ENCODE measurements at places on chromosomes 7 and 10.

GRCh38 chr10:8173243-8173865 lies 118.9 kb downstream of the GATA3 start:
- no peak for DNase-seq

- DNase-seq, result no peak
These were observed 131.3 kb downstream of the FAM53B start for GRCh38 chr10:124612611-124613498.

GRCh38 chr7:151409667-151410404 lies at the start of gene WDR86:
Gene WDR86, minus strand, starts transcription at chr7:151410038. Its CDS starts 449 bp downstream, at chr7:151409589.
- DNase-seq, result no peak

DNA sequence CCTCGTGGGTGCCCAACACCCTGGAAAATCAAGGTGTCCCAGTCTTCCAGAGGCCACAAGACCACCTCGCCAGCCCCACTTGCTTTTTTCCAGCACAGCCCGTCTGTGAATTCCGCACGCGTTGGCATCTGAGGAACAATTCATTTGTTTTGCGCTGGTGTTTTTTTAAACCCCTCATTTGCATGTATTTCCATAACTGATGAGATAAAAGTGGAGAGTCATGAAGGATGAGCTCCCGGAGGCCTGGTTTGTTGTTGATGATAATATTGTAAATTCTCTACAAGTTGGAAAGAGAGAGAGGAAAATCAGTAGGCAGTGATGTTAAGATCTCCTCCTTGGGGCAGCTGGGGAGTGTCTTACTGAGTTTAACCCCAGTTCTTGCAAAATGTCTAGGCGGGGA lies 34.6 kb downstream of the SLC29A3 start:
- DNase-seq, result no peak

DNA sequence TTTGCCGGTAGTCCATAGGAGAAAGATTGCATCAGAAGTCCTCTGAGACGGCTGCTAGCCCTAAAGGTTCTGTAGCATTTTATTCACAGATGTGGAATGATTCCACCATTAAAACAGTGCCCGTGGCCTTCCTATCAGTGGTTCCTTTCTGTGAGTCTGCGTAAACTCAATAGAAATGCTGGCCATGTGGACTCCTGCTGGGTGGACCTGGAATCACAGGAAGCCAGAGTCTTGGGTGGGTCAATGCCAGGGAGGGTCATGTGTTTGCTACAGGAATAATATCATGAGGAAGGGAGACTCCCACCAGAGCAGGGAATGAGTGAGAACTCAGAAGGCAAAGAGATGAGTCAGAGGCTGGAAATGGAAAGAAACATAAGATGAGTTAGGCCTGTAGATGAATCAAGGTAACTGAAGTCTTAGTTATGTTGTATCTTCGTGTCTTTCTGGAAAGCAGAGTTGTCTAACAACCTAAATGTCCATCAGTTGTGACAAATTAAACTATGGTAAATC lies 410.4 kb upstream of the AUTS2 start:
- DNase-seq, result peak; percentile 40

- DNase-seq, result peak; percentile 44
These were observed 128.8 kb upstream of the LYZL2 start for GRCh38 chr10:30758338-30758737.

- no peak for DNase-seq
These were observed at the start of gene PRSS2 for GRCh38 chr7:142770661-142771352. Gene PRSS2, plus strand, starts transcription at chr7:142770970. Its CDS starts 13 bp downstream, at chr7:142770983.

DNA sequence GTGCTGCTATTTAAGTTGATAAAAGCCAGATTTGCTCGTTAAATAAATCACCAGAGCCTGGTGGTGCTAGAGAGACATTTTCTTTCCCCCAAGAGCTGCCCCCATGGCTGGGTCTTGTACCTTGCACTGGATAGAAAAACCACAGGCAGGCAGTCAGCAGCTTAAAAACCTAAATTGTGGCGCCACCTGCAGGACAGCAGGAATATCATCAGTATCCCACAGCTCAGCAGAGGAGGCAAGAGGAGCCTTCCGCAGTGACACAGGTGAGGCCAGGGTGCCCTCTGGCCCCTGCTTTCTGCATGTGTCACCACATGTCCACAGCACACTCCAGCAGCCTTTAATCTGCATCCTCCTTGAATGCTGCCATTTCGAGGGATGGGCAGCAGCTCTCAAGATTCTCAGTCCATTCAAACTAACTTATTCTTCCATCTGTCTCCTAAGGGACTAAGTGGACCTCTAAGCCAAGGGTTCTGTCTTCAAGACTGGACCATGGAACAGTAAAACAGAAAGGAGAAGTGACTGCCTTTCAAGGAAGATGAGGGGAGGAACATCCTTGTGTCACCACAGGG lies 4.5 kb upstream of the PLXNA4 start:
- DNase-seq, result peak; percentile 79

DNA sequence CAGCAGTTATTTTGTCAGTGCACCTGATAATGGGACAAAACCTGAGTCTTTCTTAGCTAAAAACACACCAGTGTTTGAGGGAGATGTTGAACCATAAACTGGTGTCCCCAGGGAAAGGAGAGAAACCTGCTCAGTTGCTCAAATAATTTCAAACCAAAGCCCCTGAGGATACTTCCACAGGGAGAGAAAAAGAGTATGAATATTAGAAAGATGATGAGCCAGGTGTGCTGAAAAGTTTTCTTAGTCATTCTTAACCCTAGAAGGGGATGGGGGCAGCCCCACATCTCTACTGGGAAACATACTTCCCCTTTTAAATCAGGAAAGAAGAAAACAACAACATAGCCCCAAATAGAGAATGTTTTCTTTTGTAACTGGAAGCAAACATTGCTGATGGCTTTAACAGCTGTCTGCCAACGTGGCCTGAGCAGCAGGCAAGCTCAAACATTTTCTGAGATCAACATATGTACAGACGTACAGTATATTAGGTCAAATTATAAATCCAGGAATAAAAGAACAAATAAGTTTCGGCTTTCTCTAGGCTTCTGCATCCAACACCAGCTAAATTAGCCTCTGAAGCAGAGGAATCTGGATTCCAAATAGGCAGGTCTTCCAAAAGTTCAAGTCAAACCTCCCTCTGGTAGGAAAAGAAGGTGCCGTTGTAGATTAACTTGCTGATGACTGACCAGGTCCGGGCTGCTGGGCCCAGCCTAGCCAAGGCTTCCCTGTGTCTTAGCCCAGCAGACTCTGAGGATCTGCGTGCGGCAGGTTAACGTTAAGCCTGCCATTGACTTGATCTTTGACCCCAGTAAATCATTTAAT lies 30.5 kb upstream of the FBXW4 start:
- DNase-seq, result no peak

DNA sequence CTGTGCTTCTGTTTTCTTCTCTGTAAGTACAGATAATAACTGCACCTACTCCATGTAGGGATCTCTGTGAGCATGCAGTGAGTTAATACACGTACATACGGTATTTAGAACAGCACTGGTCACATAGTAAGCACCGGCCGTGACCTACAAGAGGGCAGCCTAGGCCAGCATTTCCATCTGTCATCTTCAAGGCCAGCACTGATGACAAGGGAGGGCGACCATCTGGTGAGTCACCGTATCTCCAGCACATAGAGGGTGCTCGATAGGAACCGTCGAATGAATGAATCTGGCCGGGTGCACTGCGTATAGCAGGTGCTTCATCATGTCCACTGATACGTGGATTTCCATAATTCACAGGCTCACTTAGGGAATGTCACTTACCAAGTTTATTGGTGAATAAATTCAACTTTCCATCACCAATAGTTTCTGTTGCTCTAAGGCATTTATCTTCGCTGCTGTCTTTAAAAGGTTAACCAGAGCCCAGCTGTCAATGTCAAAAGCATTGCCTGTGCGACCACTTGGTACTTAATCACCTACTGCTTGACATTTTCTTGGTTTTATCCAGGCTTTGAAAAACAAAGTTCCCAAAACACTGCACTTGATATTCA lies 8.3 kb downstream of the NOD1 start:
- no peak for DNase-seq

DNA sequence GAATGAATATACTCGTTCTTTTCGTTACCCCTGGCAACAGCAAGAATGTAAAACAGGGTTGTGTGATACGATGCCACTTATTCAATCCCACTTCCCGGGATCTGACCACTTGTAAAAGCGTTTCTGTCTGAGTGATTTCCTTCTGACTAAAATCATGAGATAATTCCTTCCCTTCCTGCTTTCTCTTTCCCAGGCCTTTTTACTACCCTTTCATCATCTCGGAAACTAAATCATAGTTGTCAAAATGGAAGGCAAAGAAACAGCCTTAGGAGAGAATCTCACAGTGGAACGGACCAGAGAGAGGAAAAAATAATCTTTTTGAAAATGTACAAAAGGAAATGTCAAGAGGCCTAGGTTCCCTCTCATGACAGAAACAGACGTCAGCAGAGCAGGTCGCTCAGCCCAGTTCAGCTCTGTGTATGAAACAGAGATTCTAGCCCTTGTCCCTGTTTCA lies 29.8 kb downstream of the DIP2C start:
- peak; percentile 75 for DNase-seq

DNA sequence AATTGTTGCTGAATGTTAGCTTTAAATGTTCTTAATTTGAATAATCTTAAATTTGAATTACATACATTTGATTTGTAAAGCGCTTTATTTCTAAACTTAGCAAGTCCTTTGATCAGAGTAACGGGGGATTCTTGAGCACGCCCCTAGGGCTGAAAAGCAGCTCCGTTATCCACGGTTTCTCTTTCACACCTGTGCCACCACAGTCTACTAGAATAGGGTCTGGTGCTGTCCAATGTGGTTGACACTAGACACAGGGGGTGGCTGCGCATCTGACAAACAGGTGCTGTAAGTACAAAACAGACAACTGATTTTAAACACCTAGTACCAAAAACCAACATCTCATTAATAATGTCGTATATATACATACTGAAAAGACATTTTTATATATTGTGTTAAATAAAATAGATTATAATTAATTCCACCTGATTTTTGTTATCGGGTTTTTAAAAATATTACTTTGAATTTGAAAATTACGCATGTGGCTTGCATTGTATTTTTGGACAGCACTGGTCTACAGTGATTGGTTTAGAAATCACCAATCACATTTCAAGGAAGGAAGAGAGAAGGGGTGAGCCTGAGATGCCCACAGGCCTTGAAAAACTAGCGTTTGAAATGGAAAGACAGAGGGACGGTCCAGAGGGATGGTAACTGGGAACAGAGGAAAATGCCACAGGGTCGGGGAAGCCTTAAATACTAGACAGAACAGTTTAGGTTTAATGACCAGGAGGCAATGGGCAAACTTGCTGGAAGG lies 7.3 kb downstream of the SEPHS1 start:
- no peak for DNase-seq

DNA sequence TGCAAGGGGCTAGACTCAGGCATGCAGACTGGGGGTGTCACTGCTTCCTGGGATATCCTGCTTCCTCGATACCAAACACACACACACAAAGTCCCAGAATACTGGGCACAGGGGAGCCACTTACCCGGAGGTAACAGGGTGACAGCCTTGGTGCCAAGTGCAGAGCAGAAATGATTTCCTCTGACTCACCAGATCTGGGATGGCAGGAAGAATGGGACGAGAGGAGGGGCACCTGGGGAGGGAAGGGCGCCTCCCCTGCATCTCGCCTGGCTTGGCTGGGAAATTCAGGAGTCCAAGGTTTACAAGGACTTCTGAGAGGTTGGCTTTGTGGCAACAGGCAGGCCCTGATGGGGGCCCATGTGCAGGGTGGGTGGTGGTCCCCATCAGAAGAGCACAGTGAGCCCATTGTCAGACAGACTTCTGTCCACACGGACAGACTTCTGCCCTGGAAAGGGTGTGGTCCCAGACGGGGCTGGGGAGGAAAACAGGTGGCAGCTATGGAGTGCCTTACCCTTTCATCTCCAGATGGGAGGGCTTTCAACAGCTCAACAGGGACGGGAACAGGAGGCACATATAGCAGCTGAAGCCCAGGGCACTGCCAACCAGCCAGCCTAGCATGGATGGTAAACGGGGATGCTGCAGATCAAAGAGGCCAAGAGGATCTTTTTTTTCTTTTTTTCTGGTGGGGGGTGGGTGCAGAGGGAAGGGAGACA lies 9.7 kb upstream of the CCL24 start:
- no peak for DNase-seq

GRCh38 chr7:1461646-1462375 lies 2.5 kb upstream of the MICALL2 start:
- no peak for DNase-seq

- DNase-seq, result no peak
These were observed 202.2 kb downstream of the TCERG1L start for GRCh38 chr10:131109291-131109690.

GRCh38 chr7:112254709-112255387 lies 48.4 kb downstream of the ZNF277 start:
- no peak for DNase-seq

- DNase-seq, result no peak
These were observed 145.3 kb upstream of the FAM3C start for GRCh38 chr7:121541457-121541856.

- no peak for DNase-seq
These were observed 297.6 kb upstream of the IGFBP3 start for GRCh38 chr7:46218461-46219200.

- no peak for DNase-seq
These were observed 67.3 kb downstream of the ST7 start for GRCh38 chr7:117020591-117020973.

DNA sequence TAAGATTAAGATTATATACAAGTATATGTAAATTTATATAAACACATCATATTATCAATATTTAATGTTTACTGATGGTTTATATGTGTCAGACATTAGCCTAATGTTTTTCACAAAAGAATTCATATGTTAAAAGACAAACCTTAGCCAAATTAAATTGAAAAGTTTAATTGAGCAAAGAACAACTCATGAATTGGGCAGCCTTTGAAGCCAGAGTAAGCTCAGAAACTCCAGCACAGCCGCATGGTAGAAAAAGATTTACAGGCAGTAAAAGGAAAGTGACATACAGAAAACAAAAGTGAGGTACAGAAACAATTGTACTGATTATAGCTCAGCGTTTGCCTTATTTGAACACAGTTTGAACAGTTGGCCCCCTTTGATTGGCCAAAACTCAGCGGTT lies 124.1 kb downstream of the TSPAN12 start:
- DNase-seq, result no peak

DNA sequence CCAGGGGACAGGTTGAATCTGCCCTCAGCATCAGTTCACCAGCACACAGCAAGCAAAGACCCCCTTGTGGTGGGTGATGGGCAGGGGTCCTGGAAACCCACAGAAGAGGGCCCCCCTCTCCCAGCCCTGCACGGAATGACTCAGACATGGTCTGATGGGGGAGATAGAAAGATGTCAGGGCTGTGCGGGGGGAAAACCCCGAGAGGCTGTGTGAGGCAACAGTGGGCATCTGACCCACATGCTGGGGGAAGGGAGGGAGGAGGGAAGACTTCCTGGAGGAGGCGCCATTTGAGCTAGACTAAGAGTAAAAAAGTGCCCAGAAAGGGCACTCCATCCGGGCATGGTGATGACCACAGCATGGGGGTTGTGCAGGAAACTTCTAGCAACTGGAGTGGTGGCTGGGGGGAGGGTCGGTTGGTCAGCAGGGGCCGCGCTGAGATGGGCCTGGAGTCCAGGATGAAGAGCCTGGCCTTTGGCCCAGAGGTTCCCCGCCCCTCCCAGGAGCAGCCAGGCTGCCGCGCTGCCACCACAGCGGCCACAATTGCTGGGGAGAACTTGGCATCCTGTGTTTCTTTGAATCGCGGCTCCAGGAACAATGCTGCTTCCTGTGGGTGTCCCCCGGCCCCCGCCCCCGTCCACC lies 2.5 kb downstream of the LFNG start:
- peak; percentile 48 for DNase-seq

GRCh38 chr7:135518748-135519147 lies 8.8 kb upstream of the CNOT4 start:
- DNase-seq, result no peak
